ENCODE measurements at places on chromosomes 7 and 10. TPM values are rescaled to one million over a fixed set of nuclear protein-coding genes. Genes with fewer than 3 reads are reported as not detected.

The DLG5 gene
- 1.5 TPM for total RNA-seq

The ENO4 gene
- total RNA-seq, result not detected

The FAM241B gene
- total RNA-seq, result 16.5 TPM

The PRLHR gene
- total RNA-seq, result not detected

The AEBP1 gene
- 35.7 TPM for total RNA-seq

GRCh38 chr7:117871778-117872538 is 1.3 kb downstream of the CTTNBP2 start:
- DNase-seq, result no peak

DNA sequence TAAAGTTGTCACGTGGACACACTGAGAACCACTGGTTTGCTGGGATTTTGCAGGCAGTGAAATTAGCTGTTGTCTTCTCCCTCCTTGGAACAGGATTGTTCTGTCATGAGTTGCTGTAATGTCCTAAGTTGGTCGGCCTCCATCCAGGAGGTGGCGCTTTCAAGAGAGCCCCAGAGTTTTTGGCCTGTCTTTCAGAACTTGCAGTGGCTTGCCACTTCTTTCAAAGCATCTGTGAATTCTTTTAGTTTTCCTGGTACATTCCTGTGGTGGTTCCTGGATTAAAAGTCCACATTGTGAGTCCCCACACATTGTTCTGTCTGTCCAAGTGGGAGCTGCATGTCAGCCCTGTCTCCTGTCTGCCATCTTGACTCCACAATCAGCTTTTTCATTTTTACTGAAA is 133.8 kb downstream of the PON1 start:
- DNase-seq, result no peak

GRCh38 chr10:132865851-132866600 is 76.3 kb downstream of the CFAP46 start:
- DNase-seq, result peak; percentile 2

DNA sequence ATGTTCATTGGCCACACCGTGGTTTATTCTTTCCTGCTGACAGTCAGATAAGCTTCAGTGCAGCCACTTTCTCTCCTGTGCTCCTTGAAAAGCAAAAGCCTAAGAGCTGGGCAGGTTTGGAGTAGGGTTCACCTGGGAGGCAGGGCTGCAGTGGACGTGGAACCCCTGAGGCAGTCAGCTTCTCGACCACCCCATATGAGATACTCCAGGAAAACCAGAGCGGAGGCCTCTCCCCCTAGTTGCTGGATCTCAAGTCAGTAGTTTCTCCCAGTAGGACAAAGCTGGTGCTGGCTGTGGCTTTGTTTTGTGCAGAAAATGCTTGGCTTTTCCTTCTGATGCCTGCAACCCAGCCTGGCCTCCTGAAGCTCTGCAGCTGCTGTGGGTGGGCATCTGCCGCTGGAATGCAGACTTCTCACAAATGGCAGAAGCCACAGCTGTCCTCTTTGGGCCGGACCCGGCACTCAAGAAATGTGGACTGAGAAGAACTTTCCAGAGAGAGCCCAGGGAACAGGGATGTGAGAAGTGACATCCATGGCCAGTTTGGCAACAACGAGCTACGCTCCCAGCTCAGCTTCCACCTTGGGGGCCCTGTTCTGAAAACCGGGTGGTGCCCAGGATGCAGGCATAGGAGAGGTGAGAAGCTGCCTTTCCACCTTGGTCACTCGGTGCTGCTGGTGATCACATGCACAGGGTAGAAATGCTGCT is 276.6 kb upstream of the TCERG1L start:
- DNase-seq, result no peak

DNA sequence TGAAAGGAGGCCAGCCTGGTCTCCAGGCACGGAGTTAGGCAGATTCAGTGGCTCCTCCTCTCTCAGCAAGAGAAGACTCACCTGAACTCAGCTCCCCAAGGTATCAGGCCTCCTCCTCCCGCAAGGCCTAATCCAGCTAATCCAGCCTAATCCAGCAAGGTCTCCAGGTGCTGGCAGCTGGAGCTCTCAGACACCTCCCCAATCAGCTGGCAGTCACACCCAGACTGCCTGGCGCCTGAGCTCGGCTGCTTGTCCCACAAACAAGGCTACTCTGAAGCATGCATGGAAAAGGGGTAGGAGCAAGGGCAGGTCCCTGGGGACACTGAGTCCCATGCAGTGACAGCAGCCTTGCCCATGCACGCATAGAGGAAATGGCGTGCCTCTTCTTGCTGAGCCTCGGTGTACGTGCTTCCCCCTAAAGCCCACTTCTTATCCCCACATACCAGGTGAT is 3.3 kb upstream of the OPN4 start:
- DNase-seq, result no peak

- no peak for DNase-seq
Observed at GRCh38 chr10:95324436-95325268, 33.8 kb upstream of the PDLIM1 start.

DNA sequence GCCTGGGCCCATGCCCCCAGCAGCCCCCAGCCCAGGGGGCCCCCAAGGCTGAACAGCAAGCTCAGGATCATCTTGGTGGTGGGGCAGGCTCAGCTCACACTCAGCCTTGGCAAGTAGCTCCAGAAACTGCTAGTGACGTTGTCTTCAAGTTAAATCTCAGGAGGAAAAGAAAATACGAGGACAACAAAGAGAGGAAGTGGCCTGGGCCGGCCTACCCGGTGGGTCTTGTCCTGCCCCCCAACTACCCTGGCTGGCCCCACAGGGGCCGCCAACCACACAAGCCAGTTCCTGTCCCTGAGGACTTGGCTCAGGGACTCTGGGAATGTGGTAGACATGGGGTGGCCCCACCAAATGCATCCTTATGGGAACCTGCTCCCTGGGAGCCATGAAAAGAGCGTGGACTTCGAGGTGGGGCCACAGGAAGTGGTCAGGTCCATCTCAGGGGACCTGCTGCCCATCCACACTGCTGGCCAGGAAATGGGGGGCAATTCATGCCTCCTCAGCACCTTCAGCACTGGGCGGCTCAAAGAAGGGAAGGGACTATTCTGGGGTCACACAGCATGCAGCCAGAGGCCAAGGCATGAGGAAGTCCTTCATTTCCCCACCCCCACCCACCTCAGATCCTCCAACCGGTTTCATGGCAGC is at the start of gene MMRN2:
Gene MMRN2 (minus strand): TSS at position 145 of the 645 bp plus-strand sequence. CDS start 74 bp downstream, at position 71.
- DNase-seq, result no peak

GRCh38 chr7:82562716-82563404 is 119.3 kb upstream of the CACNA2D1 start:
- DNase-seq, result no peak
